ENCODE measurements at places on chromosomes 11 and 22.

GRCh38 chr11:126492331-126493082 is 137.0 kb downstream of the ST3GAL4 start:
- DNase-seq = no peak

- DNase-seq = peak; percentile 25
These were observed 15.5 kb downstream of the APOL3 start for GRCh38 chr22:36144886-36145541.

- no peak for DNase-seq
These were observed 402.4 kb downstream of the LRRC4C start for GRCh38 chr11:41056892-41057569.

DNA sequence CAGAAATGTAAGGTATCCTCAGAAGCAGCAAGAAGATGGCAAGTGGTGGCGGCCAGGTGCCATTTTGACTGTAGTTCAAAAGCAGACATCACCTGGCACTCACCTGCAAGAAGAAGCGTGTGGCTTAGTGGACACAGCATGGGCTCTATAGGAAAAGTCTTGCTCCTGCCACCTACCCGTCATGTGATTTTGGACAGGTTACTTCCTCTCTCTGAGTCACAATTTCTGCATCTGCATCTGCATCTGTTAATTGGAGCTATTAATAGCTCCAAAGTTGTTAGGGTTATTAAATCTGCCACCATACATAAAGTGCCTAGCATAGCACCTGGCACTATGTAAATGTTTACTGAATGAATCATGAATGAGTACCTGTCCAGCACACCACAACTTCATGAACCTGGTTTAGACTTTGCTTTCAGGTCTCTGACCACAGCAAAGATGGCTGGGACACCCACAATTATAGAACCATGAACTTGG is 16.8 kb downstream of the RAB30 start:
- DNase-seq = peak; percentile 38

DNA sequence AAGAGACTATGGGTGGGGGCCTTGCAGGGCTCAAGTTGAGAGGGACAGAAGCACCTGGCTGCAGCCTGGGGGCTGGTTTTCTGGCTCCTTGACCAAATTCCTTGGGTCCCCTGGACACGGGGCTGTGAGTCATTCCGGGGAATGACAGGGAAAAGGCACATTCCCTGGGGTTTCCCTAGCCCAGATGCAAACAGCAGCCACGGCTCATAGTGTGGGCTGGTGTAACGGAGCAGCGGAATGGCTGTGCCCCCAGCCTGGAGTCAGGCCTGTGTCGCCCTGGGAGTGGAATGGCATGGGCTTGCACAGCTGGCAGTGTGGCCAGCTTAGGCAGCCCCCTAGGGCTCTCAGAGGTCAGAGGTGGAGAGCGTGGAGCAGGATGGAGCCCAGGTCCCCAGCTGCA is 77.6 kb upstream of the KCNQ1OT1 start:
- peak; percentile 67 for DNase-seq

DNA sequence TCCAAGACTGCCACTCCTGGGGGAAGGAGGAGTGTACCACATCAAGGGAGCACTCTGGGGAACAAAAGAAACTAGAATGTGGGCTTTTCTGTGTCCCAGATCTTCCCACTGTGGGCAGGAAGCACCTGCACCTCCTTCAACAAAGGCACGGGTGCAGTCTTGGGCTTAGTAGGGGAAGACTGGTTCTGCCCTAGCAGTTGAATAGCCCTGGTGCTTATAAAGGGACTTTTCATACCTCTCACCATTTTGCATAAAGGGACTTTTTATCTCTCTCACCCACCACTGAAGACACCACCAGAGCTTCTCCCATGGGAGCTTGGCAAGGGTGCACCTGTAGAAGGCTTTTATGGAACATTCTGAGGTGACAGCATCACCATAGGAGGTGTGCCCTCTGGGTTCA is 65.8 kb upstream of the MS4A8 start:
- no peak for DNase-seq

- peak; percentile 91 for DNase-seq
These were observed 26.5 kb downstream of the CTNND1 start for GRCh38 chr11:57787920-57788702.

DNA sequence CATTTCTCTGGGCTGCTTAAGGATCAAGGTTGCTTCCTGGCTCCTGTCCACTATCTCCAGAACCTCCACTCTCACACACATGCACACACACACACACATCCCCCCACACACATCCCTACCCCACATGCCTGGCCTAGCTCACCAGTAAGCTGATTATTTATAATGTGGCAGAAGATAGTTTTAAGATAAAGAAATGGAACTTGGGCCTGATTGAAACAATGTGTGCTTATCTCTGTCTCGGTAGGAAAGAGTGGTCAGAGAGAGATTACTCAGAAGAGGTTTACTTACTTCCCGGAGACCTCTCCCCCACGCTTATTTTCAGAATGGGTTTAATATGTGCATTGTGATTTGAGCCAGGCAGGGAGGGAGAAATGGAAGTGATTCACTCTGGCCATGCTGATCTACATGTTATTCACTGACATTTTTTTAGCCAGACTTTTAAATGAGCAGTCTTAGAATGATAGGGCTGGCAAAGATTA is 422.4 kb downstream of the TENM4 start:
- DNase-seq = no peak

DNA sequence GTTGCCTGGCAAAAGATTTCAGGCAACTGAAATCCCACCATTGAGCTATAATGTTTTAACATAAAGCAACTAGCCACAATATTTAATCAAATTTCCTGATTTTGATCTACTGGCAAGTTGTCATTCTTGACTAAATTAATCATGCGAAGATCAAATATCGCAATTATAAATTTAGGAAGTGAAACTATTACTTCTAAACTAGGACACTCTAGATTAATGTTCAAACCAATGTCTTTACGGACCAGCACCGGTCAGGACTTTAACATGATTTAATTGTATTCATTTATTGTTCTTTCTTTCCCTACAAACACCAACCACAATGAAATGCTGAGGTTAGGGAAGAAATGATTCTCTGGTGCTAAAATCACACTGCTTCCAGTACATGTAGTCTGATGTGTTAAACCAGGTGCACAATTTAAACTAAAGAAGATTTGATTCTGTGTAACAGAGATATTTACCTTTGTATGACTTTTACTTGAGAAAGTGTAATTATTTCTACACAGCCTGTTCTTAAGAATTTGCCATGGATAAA is 14.9 kb downstream of the GAS2 start:
- no peak for DNase-seq

GRCh38 chr22:50561401-50562358 is 1.0 kb downstream of the SYCE3 start:
- no peak for DNase-seq

DNA sequence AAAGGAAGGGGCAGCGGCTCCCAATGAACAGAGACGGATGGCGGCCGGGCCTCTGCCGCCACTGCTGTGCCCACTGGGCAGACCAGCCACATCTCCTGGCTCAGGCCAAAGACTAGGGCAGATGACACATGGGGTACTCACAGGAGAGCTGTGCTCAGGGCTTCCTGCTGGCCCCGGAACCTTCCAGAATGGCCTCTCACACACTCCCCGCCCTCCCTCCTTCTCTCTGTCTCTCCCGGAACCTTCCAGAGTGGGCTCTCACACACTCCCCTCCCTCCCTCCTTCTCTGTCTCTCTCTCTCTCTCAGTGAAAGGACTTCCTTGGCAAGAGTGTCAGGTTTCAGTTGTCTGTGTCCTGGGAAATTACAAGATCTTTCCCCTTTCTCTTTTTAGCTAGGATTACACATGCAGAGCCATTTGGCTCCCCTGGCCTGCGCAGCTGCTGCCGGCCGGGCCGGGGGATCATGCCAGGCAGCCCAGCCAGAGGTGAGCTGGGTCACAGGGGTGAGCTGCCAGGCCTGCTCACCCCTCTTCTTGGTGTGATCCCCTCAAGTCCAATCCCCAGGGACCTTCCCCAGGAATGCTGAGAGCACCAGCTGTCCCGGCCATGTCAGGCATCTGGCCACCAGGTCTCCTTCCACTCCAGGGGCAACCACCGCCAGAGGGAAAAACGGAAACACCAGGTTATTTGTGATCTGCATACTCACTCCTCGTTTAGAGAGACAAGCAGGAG is 45.3 kb upstream of the ADA2 start:
- DNase-seq = no peak

DNA sequence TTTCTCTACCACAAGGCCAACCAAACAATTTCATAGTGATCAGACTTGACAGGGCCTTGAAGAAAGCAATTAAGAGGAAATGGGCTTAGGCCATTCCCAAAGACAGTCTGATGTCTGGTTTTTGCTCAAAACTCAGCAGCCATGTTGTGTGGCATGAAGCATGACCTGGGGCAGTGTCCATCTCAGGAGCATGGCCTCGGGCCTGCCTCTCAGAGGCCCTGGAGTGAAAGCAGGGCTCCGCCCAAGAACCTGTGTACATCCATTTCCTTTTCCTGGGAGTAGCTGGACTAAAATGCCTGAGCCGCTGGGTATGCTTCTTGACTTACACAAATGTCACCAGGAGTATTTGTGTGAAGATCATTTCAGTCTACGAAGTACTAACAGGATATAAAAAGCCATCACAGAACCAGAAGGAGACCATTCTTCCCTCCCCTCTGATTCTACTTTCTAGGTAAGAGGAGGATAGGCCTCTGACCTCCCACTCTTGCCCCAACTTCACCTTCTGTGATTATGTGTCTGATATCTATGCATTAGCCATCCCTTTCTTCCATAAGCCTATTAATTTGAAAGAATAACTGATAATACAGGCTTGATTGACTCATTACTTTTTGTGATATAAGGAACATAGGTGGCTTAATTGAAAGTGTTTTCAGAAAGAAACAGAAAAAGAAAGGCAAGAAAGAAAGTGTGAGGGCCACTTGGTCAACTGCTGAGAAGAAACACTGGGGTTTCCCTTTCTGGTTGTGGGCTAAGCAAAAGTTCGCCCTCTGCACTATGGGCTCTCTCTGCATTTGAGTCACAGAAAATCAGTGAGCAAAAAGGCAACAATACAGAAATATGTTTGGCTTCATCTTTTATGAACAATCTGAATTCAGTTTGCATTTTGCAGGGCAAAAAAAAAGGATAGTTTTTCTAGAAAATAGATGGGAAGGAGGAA is 188.6 kb upstream of the MTMR2 start:
- DNase-seq = no peak

DNA sequence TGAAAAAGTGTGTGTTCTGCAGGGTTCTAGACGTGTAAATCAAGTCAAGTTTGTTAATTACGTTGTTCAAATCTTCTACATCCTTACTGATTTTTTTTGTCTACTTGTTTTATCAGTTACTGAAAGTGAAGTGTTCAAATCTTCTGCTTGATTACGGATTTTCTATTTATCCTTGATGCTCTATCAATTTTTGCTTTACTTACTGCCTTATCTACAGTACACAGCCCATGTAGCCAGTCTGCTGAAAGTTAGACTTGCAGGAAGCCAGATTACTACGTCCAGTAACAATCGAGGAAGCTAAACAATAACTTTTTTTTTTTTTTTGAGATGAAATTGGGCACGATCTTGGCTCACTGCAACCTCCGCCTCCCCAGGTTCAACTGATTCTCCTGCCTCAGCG is 15.6 kb upstream of the C11orf24 start:
- DNase-seq = no peak

DNA sequence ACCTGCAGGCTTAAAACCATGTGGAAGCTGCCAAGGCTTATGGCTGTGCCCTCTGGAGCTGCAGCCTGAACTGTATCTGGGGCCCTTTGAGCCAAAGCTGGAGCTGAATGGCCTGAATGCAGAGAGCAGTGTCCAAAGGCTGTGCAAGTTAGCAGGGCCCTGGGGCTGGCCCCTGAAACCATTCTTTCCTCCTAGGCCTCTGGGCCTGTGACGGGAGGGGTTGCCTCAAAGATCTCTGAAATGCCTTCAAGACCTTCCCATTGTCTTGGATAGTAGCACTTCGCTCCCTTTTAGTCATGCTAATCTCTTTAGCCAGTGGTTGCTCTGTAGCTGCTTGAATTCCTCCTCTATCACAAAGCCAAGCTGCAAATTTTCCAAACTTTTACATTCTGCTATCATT is 12.8 kb upstream of the IFTAP start:
- DNase-seq = no peak
